ENCODE measurements at places on chromosomes 13 and 19.

DNA sequence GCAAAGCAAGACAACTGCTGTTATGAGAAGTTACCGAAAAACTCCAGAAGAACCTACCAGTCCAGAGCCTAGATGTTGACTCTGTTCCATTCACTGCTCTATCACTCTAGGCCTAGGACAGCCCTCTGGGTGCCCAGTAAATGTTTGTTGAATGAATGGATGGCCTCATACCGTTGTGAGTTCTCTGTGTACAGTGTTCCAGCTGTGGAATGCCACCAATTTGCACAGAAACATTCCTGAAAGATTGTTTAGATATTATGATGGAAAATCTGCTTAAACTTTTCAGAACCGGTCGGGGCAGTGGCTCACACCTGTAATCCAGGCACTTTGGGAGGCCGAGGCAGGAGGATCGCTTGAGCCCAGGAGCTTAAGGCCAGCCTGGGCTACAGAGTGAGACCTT lies 1.3 kb upstream of the FBL start:
- no peak for DNase-seq

- no peak for DNase-seq
These were observed 126.4 kb upstream of the SLC10A2 start for GRCh38 chr13:103192511-103193135.

DNA sequence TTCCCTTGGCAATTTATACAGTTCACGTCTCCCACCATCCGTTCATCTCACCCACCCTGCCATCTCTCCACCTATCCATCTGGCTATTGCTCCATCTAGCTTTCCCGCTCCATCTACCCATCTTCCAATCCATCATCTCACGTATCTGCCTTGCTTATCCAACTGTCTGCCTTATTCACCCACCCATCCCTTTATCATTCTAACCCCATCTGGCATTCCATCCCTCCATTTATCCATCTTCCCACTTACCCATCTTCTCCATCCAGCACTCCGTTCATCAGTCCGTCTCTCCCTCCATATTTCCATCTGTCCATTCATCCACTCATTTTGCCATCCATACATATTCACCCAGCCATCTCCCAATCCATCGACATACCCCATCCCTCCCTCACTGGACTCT lies 10.0 kb downstream of the RPS16 start:
- DNase-seq = no peak

DNA sequence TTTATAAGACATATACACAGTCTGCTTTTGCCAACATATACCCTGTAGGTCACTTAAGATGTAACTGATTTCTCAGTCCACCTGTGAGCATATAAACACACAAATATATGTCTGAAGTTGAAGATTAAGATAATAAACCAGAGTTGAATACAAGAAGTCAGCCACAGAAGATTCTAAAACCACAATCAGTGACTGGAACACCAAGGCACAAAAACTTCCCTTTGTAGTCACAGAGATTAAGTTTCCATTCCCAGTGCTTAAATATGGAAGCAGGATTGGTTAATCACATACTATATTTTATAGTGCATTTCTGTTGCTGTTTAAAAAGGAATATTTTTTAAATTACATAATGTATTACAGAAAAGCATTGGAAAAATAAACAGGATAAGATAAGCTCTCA lies 39.9 kb downstream of the MTMR6 start:
- DNase-seq = no peak

- DNase-seq = no peak
These were observed 34.3 kb upstream of the DGKH start for GRCh38 chr13:42014119-42014518.

- DNase-seq = no peak
These were observed 99.0 kb upstream of the TSHZ3 start for GRCh38 chr19:31448221-31448657.

- no peak for DNase-seq
These were observed 20.9 kb downstream of the ZNF536 start for GRCh38 chr19:30393046-30393445.

DNA sequence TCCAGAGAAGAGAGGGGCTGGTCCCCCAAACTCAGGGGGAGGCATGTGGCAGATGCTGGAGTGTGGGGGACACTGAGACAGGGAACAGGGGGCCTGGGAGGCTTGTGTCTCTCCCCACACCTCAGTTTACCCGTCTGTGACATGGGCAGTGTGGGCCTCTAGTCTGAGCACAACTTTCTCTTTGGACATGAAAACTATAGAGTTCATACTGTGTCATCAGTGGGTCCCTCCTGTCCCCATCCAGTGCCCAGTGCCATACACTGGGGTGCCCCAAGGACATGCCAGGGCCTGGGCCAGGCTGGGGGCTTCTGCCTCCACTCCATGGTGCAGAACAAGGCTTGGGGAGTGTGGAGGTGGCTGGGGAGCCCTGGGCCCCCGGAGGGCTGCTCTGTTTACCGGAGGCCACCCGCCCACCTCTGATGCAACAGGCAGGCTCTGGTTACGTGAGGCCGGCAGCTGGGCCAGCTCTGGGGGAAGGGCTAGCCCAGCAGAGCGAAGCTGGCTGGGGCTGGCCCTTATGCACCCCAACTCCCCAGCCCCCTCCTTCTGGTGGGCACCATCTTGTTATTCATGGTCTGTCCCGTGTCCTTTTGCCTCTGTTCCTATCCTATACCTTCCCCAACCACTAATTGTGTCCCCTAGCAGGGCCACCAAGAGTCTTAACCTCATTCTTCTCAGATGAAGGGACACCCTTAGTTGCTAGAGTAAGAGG lies 1.9 kb upstream of the MEF2B start:
- DNase-seq = no peak

- DNase-seq = no peak
These were observed 6.5 kb upstream of the LTBP4 start for GRCh38 chr19:40594657-40595091.
